ENCODE measurements at places on chromosomes 4 and X.
A peak's percentile ranks its signal among the peaks of the same experiment; 100 is the strongest.

GRCh38 chr4:80321776-80322175 is 13.8 kb upstream of the CFAP299 start:
- no peak for DNase-seq

- peak; percentile 78 for DNase-seq
Measured at GRCh38 chr4:16206848-16207247, 19.4 kb downstream of the TAPT1 start.

GRCh38 chrX:42189576-42189975 is 266.2 kb upstream of the CASK start:
- no peak for DNase-seq

GRCh38 chr4:60134099-60134498 is 1066.0 kb upstream of the ADGRL3 start:
- DNase-seq, result peak; percentile 14

DNA sequence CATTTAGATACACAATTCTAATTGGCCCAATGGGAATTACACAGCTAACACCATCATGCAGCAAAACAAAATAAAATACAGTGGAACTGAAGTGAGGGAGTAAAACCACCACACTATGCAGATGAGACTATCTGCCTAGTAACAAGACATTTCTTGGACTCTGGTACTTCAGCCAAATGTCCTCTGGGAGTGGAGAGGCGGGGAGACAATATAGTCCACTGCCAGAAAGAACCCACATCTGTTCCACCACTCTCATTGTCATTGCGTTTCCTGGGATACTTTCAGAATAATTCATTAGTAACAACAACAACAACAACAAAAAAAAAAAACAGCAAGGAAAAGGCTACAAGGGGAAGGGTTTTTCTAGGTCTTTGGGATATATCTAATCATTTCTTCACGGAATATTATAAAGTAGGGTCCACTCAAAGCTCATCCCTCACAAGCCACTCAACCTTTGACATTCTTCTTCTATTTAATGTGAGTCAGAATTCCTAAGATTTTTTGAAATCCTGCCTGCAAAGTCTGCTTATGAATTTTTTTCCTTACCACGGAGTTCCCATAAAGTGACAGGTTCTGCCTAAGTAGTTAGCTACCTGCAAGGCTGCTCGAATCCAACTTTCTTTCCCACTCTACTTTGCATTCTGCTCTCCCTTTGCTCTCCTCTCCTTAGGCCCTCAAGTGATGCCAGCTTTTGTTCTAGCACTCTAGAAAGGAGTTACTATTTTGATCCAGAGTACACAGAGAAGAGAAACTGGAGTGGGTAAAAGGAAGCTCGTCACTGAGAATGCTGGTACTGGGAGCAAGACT is 254.6 kb downstream of the CHIC1 start:
- DNase-seq, result no peak

GRCh38 chrX:100447655-100448397 is 37.8 kb upstream of the PCDH19 start:
- peak; percentile 22 for DNase-seq

DNA sequence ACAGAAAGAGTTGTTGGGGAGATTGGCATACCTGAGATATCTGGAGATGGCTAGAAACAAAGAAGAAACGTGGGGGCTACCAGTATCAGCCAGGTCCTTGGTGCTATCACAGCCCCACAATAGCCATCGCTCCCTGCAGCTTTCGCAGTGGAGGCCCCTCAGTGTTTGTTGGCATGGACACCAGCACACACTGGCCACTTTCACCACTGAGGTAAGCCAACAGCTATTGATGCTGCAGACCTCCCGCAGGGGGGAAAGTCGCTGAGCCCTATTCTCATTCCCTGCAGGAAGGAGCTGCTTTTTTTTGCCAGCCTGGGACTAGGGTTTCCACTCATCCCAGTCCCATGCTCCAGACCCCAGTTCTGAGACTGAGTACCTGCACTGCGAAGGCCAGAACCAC is 879.2 kb upstream of the IGFBP7 start:
- DNase-seq, result no peak

- peak; percentile 78 for DNase-seq
Measured at GRCh38 chr4:26176598-26177149, 144.1 kb upstream of the RBPJ start.

DNA sequence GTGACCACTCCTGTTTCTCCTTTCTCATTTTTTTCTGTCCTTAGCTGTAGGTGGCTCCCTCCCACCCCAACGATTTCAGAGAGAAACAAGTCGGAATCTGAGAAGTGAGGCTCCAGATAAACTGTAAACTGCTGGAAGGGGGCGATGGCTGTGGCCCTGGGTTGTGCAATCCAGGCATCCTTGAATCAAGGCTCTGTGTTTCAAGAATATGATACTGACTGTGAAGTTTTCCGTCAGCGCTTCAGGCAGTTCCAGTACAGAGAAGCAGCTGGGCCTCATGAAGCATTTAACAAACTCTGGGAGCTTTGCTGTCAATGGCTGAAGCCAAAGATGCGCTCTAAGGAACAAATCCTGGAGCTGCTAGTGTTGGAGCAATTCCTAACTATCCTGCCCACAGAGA is 37.7 kb downstream of the ETDC start:
- no peak for DNase-seq

DNA sequence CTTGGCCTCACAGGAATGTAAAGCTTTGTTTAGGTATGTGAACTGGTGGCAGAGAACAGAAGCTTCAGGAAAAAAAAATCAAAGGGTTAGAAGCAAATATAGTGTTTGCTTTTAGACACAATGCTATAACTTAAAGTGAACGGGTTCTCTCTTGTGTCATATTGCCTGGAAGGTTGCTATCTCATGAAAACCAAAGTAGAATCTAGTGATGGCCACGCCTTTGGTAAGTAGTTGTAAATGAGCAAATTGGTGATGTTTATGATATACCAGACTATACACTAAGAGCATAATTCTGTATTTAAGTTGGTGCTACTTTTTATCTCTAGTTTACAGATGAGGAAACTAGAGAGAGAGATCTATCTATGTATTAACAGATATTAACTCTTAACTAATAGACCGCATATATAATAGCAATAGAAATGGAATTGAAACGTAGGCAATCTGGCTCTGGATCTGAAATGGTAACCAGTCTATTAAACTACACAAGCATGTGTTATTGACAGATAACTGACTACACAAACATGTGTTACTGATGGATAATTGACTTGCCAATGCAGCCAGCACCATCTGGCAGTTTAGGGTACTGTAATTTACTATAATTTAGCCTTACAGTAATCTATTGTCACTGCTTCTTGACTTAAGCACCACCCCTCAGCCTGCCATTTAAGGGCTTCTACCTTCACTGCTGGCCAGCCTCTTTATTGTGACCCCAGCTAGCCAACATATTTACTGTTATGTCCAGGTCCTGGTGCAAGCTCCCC is 40.8 kb downstream of the HCCS start:
- DNase-seq, result no peak

GRCh38 chr4:48620831-48621230 is 130.8 kb downstream of the ZAR1 start:
- no peak for DNase-seq

DNA sequence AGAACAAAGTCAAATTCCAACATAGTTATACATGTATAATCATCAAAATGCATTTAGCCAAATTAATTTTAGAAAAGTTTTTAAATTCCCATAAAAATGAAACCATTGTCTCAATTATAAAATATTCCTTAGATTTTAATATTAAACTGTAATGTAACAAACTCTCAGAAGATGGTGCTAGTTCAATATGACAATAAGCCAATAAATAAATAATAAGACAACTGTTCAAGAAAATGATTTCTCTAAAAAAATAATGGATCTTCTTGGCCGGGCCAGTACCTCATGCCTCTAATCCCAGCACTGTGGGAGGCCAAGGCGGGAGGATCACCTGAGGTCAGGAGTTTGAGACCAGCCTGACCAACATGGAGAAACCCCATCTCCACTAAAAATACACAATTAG is 80.3 kb downstream of the RAB28 start:
- DNase-seq, result no peak

DNA sequence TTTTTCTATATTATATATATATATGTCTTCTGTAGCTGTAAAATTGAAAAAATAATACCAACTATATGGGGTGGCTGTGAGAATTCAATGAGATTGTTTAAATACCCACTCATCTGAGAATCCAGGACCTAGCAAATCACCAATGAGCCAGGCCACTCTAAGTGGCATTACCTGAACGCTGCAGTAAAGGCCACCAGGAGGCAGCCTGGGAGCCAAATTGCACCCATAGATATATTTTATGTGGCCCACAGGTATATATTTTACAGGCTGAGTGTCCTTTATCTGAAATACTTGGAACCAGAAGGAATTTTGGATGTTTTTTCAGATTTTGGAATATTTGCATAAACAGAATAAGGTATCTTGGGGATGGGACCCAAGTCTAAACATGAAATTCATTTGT is 58.2 kb upstream of the C4orf50 start:
- no peak for DNase-seq

GRCh38 chrX:63686878-63687714 is 97.9 kb downstream of the ARHGEF9 start:
- DNase-seq, result peak; percentile 88

DNA sequence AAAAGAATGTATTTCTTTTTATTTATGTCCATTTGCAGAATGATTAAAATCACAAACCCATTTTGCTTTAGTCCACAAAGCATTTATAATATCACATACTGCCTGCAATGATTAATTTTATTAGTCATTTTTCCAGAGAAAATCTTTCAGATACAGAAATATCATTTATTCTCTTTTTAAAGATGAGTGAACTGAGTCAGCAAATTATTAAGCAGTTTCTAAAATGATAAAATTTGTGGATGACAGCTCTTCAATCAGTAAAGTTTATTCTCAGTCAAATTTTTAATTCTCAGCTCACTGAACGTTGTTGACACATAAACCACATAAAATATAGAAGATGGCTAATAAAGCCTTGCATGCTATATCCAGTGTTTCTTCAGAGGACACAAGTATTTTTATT is 485.5 kb downstream of the PRR32 start:
- DNase-seq, result no peak

- DNase-seq, result peak; percentile 28
Measured at GRCh38 chr4:1788254-1788973, 4.7 kb upstream of the FGFR3 start.

DNA sequence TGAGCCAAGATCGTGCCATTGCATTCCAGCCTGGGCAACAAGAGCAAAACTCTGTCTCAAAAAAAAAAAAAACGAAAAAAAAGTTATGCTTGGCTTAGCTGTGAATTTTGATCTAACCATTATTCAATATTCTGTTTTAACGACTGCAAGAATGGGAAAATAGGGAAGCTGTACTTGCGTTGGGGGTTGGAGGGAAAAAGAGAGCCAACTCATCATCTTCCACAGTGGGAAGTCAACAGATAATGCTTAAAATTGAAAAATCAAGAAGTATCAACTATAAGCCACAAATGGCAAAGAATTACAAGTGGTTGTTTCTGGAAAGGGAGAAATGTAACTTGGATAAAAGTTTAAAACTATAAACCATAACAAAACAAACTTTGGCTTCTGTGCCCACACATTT is 2.9 kb downstream of the TEC start:
- no peak for DNase-seq

GRCh38 chr4:154722262-154722661 is 21.5 kb upstream of the LRAT start:
- no peak for DNase-seq

- DNase-seq, result no peak
Measured at GRCh38 chr4:105067946-105068345, 78.7 kb upstream of the TET2 start.

- peak; percentile 61 for DNase-seq
Measured at GRCh38 chr4:150242820-150243458, 164.7 kb downstream of the DCLK2 start.

GRCh38 chr4:18689308-18690115 is 668.0 kb upstream of the LCORL start:
- DNase-seq, result peak; percentile 55

- no peak for DNase-seq
Measured at GRCh38 chr4:11070813-11071212, 357.9 kb downstream of the HS3ST1 start.

DNA sequence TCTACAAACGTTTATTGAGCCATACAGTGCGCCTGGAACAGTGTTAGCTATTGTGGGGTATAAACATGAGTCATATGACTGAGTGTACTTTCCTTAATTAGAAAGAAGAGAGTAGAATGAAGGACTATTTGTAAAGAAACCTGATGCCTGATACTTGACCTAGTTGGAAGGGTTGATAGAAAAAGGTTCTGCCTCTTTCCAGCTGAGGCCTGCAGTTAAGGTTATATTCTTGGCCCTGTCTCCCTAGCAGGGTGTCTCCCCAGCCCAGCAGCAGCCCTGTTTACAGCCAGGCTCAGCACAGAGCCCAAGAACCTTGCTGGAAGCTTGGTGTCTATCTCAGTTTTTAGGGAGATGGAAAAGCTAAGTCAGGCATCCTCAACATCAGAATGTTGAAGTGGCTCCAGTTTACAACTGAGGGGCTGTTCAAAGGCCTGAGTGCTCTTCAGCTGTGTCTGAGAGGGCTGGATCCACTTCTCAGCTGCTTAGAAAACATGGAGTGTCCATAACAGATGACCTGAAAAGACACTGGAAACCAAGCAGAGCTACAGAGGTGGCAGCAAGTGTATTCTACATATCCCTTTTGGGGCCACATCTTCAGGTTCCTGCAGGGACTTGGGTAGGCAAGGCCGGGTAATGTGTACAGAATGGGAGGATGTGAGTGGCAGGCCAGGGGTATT is 21.6 kb downstream of the NYX start:
- no peak for DNase-seq

Data from fibroblast of skin of scalp (primary cell).